Activated naive CD8-positive, alpha-beta T cell treated with anti-CD3 and anti-CD28 coated beads, Interleukin-2, amount 10 ng/mL, durations not matched to agents 7 days and 5 days (primary cell): ENCODE measurements at places on chromosomes 7 and 10. TPM values are rescaled to one million over a fixed set of nuclear protein-coding genes. Genes with fewer than 3 reads are reported as not detected.

ATP6V1F gene
- 134 TPM for total RNA-seq

GRCh38 chr7:90621747-90622140 is 25.6 kb downstream of the CDK14 start:
- DNase-seq: no peak

AKR1C8 gene
- total RNA-seq: not detected

DNA sequence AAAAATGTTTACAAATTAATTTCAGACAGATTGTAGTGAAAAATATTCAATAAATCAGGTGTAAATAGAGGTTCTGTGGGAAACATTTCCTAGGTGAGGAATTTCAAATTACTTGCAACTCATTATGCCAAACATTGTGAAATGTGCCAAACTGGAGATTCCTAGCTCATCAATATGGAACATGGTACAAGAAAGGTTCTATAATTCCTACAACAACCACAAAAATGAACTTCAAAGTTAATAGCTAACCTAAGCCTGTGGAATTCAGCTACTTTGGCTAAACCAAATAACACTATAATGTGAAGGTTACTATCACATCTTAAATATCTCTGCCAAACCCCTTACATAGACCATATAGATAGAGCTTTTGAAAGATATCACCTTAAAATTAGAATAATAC is 223.3 kb upstream of the HGF start:
- no peak for DNase-seq

- DNase-seq: no peak
These were observed 12.8 kb upstream of the FFAR4 start for GRCh38 chr10:93553482-93554315.

GNGT1 gene
- not detected for total RNA-seq

C10orf95 gene
- total RNA-seq: 0.28 TPM

DNA sequence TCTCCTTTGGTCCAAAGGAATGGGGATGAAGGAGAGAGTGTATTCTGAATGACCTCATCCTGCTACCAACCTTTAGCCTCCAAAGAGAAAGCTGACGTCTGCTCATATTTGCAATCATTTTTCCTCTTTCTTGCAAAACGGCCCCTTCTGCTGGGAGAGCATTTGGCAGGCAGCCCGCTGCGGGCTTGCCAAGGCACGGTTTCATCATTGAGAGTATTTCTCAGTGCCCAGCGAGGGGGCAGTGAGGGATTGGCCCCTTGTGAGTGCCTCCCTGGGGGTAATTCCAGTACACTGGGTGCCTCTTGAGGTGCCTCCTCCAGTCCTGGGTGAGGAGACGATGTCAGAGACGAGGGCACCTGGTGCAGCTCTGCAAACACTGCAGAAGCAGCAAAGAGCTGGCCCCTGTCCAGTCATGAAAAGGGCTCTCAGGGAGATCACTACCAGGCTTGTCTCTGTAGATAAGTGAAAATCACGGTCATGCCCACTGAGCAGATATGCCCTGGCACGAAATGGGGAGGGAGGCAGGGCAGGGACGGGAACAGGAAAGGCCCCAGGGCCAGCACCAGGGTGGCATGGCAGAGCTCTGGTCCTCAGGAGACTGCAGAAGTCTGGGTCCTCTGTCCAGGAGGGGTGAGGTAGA is 48.7 kb upstream of the SHH start:
- DNase-seq: no peak

DCLRE1A gene
- total RNA-seq: 12.8 TPM
